Small intestine (tissue), 16 donors: ENCODE measurements at places on chromosomes 7 and 10. TPM values are rescaled to one million over a fixed set of nuclear protein-coding genes. Genes with fewer than 3 reads are reported as not detected.
A peak's percentile ranks its signal among the peaks of the same experiment; 100 is the strongest.

- peak; percentile 7 for DNase-seq
Observed at GRCh38 chr10:13882119-13882711, 295.4 kb downstream of the PRPF18 start.

DNA sequence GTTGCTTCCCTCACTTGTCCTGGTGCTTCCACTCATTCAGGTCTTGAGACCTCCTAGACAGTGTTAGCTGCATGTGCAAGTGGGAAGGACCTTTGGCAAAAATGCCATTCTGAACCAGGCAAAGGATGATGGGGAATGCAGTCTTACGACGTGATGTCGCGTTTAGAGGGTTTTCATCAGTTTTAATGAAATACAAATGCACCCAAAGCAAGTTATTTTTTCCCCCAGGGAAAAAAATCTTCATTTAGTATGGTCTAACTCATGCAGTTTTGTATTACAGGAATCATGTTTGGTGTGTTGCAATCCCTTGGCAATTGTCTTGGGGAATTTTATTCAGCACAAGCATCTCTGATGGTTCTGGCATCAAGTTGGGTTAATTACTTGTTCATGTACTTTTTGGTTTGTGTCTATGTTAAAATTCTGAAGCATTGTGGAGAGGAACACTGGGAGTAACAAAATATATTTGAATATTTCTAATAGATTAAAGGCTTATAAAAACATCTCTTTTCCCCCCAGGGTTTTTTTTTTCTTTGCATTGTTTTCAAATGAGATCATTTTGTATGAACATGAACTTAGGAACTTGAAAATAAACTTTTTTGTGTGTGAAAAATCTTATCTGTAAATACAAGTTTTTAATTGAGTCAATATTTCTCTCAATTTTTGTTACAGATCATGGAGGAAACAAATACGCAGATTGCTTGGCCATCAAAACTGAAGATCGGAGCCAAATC, 188.9 kb downstream of the BICC1 start:
- no peak for DNase-seq

GRCh38 chr10:97011397-97011796, 174.4 kb downstream of the SLIT1 start:
- DNase-seq, result no peak

Gene NXPH1
- polyA plus RNA-seq, result 0.19 TPM

Gene ADARB2
- 0.54 TPM for polyA plus RNA-seq

GRCh38 chr7:78718212-78718611, 735.3 kb downstream of the MAGI2 start:
- DNase-seq, result no peak

GRCh38 chr7:85638394-85638793, 451.5 kb upstream of the SEMA3D start:
- no peak for DNase-seq

Gene CPEB3
- 1.6 TPM for polyA plus RNA-seq

DNA sequence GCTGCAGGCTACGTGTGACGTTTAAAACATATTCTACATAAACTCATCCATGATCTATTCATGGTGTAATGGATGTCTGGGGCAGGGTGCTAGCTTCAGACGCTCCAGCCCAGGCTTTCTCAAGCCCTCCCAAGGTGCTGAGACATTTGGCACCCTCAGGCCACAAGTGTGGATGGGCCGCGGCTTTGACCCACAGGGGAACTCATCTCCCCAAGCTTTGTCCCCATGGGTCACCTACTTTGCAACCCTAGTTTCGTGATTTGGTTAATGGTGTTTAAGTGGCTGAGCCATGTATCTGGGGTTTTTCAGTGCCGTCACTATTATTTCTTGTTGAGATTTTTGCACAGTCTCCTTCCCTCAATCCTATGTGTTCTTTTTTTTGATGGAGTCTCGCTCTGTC, 66.0 kb downstream of the GRK5 start:
- no peak for DNase-seq

GRCh38 chr10:70804421-70804808, 11.3 kb upstream of the SGPL1 start:
- no peak for DNase-seq

Gene SPRN
- 3.3 TPM for polyA plus RNA-seq

GRCh38 chr10:93126483-93127052, 52.9 kb downstream of the CYP26A1 start:
- no peak for DNase-seq

Gene NEUROG3
- 5.3 TPM for polyA plus RNA-seq
